G401 (cell line): ENCODE measurements at places on chromosomes 4 and X. TPM values are rescaled to one million over a fixed set of nuclear protein-coding genes. Genes with fewer than 3 reads are reported as not detected.

The MTNR1A gene
- total RNA-seq, result not detected in 2 replicates

The FBXO8 gene
- total RNA-seq, result 11.8 and 17.9 TPM in 2 replicates

The GAGE12F gene
- total RNA-seq, result not detected in 2 replicates

DNA sequence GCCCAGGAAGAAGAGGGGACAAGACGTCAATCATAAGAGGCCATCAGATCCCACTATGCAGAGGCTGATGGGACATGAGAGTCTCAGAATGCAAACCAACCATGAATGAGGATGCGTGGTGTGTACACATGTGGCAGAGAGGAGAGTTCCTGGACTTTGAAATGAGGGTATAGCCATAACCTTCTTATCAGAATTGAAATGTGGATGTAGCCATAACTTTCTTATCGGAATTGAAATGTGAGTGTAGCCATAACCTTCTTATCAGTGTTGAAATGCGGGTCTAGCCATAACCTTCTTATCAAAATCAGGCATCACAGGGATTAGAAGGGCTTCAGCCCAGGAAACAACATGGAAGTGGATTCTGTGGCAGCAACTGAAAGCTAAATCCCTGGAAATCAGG lies 415.5 kb upstream of the FAT1 start:
- no peak for DNase-seq

DNA sequence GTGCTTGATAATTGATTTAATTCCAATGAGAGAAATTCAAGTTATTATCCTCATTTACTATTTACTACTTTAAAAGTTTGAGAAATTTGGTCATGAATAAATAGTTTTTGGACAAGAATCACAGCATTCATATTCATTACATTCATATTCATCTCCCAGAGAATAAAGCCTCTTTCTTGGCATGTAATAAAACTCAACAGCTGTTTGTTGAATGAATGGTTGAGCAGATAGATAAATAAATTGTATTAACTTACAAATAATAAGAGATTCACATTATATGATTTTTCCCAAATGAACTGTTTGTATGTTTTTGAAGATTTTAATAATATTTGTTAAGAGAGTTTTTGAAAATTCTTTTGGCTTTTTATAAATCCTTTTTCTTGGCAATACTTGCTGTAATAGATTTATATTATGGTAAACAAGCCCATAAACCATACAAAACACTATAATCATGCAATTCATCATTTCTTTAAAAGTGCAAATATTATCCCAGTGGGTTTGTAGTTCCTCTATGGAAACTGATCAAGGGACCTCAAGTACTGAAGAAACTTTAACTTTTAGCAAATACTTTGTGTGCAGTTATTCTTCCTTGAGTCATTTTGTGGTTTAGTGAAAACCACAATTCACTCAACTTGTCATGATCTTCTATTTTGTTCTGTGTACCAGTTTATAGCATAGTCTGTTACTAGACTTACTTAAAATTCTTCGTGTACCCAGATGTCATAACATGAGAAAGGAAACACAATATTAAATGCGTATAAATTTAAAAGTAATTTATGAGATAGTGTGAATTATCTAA lies 371.8 kb downstream of the ADGRL3 start:
- no peak for DNase-seq

DNA sequence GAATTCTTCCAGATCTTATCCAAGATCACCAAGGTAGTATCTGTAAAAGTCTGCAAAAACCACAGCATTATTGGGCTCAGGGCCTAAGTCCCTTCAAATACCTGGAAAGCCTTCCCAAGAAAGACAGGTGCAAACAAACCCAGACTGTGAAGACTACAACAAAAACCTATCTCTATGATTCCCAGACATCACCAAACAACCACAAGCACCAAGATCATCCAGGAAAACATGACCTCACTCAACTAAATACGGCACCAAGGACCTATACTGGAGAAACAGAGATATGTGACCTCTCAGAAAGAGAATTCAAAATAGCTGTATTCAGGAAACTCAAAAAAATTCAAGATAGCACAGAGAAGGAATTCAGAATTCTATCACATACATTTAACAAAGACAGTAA lies 15.3 kb downstream of the TCEAL1 start:
- DNase-seq, result no peak

GRCh38 chr4:54819034-54819433 lies 161.3 kb downstream of the KIT start:
- no peak for DNase-seq

DNA sequence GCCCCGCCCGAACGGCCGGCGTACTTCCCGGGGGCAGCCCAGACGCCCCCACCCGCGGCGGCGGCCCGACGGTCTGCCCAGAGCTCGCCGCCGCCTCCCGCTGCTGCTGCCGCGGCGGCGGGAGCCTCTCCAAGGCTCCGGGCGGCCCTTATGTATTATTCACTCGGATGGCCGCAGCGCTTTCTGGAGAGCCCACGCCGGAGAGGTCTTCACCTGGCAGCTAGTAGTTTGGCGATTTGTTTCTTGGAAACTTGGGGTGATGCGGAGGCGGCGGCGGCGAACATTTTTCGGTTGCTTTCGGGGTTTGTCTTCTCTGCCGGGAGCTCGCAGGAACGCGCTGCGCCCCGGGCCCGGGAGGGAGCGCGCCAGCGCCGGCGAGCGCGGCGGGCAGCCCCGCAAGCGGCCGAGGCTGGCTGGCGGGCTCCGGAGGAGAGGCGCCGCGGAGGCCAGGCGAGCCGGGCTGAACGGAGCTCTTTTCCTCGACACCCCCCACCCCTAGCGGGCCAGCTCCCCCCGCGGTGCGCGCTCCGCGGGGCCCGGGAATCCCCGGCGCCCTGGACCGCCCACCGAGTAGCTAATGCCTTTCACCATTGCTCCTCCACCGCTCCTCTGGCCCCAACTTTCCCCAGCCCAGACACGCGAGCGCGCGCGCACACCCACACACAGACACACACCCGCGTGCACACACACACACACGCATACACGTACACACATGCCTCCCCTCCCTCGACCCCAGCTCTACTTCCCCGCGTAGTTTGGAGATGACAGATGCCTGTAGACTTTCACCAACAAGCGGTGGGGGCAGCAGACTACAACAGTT lies 113.5 kb downstream of the DHX15 start:
- DNase-seq, result peak; percentile 51

DNA sequence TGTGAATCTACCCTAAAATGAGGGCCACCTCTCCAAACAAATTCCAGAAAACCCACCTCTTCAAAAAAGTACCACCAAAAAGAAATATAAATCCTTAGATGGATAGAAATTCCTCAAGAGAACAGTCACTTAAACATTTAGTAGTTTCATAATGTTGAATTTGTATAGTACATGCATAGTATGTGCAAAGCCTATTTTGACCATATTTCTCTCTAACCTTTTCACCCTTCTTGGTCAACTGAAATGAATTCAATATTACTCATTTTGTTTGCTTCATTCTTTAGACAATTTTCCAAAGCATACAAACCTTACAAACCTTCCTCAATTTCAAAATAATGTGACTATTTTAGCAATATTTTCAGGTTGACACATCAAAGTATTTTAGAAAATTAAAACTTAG lies 4.1 kb downstream of the RHOXF1 start:
- no peak for DNase-seq
